ENCODE measurements at places on chromosomes 7 and 10.
A peak's percentile ranks its signal among the peaks of the same experiment; 100 is the strongest.

DNA sequence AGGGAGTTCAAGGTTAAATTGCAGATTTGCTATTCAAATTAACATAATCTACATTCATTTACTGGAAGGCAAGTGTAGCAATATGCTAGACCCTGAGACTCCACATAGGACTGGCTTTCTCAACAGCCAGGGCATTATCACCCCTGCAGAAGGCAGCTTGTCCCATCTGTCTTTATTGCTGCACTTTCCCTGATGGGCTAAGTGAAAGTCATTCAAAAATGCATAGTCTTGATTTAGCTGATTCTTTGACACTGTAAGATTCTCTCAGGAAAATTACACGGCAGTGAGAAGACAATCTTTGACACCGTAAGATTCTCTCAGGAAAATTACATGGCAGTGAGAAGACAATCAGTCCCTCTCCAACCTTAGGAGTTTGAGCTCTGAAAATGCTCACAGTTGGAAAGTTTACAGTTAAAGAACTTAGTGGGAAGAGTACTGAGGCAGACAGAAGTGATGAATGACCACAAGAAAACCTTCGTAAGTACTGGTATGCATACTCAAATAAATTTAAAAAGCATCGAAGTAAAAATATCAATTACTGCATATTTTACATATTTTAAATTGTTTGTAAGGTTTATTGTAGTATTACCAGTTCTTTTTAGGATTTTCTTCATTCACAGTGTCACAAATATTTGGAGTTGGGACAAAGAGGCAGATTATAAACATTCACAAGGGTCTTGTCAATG is 88.9 kb downstream of the RAPGEF5 start:
- no peak for DNase-seq

DNA sequence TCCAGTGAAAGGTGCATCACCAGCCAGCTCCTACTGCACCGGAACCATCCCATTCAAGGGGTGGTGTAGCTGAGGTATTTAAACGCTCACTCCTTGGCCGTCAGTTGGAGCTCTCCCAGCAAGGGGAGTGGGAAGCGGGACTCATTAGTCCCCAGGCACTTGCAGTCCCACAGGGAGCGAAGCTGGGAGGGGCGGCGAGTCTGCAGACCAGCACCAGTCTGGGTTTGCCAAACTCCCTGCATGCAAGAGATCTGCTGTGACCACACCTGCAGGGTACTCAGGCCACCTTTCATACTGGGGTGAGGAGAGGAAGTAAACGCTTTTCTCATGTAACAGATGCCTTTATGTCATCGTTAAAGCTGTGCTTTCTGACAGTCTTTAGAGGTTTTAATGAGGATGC is 187.9 kb downstream of the PTPRN2 start:
- no peak for DNase-seq

DNA sequence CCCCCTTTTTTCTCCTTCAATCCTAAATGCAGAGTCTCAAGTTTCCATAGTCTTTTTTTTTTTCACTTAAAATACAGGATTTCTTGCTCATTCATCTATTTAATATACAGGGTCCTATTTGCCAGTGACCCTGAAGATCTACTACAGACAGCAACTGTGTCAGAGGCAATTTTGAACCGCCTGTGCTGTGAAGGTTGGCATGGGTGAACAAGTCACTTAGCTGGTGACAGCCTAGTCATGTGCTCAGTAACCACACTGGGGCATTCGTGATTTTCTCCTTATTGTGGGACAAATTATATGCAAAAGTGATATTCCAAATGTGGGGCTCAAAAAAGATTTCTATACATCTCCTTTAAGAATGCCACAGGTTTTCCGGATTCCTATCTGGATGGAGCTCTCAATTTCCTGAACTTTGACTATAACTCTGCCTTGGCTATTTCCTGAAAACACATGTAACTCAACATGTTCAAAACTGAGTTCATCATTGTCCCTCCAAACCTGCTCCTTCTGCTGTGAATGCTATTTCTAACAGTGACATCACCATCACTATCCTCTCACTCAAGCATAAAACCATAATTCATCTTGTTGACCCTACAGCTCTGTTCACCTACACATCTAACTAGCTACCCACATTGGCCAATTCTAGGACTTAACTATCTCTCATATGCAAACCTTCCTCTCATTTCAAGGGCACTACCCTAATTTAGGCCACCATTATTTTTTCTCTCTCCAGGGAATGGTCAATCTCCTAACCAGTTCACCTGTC is 36.7 kb downstream of the CDK6 start:
- DNase-seq: no peak

DNA sequence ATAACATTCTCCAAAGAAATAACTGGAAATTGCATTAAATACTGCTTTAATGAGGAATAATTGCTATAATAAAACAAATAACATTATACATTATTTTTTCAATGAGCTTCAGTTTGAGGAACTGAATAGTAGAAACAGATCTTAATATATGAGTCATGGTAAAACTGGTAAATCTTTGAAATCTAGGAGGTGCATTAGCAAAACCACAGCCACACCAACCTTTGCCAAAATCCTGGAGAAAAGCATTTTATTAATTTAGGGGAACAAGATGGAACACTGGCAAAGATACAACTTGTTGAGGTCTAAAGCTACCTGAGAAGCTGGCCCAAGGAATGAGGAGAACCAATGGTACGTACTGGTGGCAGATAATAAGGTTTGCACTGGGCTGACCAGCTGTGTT is 5.4 kb upstream of the ASL start:
- no peak for DNase-seq

DNA sequence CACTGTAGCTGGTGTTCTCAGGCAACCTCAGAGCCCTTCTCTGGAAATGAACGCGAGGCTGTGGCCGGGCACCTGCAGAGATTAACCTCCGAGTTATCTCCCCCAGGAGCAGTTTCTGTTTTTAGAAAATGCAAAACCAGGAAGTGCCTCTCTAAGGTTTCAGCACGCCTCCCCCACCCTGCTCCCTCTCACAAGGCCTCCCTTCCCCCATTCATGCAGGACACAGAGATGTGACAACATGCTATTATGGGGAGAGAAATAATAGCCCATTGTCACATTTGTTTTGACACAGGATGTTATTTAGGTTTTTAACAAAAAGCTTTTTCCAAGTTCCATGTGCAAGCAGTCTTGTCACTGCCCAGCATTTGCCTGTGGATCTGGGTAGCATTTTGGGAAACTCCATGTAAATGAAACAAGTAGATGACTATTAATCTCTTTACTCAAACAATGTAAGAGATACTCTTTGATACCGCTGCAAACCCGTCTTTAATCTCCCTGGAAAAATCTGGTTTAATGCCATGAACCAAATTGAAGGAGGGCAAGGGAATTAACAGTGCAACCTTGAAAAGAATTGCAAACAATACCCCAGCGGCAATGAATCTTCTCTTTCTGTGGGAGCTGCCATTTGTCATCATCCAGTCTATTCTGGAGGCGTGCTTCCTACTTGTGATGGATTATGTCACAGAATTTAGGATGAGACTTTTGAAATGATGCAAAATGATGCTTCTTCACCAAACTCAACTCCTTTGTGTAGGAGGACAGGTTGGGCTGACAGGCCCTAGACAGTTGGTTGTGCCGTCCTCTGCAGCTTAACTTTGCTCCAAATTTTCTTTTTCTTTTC is 86.5 kb upstream of the NMT2 start:
- peak; percentile 25 for DNase-seq

GRCh38 chr7:94398841-94399240 is 4.1 kb downstream of the COL1A2 start:
- DNase-seq: no peak
